ENCODE measurements at places on chromosomes 4 and X.

DNA sequence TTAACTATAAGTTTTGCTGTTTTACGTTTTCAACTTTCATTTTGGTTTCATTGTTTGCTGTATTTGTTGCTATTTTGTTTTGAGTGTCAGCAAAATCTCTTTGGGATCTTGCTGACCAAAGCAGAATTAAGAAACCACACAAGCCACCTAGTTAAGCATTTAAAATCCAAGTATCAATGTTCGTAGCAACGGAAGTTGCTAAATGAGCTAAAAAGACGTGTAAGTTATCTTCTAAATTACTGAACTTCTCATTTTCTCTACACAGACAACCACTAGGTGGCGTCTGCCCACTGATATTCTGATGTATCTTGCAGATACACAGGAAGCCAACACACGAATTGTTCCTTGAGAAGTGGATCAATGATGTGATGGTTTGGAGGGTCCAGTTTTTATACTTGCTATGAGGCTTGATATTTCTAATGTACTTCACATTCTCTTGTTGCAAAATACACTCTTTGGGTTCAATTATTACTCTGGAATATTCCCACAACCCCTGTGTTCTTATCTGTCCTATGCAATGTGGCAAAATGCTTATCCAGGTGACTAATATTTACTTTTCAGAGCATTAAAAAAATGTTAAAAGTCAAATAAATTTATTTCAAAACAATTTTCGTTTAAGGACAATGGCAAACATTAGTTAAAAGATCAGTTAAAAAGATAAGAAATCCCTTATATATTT is 250.5 kb downstream of the TECRL start:
- peak; percentile 8 for DNase-seq

- no peak for DNase-seq
Observed at GRCh38 chr4:40769266-40769665, 19.5 kb downstream of the NSUN7 start.

DNA sequence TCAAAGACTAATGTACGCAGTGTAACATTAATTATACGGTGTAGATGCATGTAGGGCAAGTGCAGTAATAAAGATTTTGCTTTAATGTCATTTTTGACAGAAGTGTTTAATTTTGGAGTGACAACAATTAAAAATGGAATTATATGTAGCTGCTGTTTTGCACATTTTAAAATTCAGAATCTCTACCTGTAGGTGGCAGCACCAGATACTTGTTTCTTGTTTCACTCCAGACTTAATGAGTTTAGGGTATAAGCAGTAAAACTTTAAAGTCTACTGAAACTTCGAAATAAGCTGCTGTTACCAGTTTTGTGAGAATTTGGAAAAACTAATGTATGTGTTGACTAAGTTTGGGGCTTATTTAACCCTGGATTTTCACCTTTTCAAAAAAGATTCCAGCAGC is 144.9 kb downstream of the POLA1 start:
- no peak for DNase-seq

GRCh38 chrX:7216981-7217587 is 69.1 kb upstream of the PUDP start:
- no peak for DNase-seq

GRCh38 chr4:82362565-82362964 is 11.2 kb downstream of the HNRNPD start:
- no peak for DNase-seq

GRCh38 chr4:25694466-25694865 is 38.8 kb downstream of the SLC34A2 start:
- peak; percentile 2 for DNase-seq

DNA sequence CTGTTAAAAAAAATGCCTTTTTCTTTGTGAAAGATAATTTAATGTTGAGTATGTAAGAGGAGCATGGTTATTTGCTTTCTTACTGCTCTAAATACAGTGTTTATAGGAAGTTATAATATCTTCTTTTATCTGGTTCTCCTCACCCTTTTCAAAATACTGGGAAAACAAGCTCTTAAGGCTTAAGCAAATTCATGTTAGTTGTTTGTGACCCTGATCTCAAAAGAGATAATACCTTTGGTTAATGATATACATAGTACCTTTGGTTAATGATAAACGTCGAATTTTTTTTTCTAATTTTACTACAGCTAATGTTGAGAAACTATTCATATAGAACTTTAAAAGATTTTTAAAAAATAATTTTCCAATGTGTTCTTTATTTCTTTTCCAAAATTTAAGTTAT is 180.1 kb downstream of the RAPGEF2 start:
- no peak for DNase-seq

GRCh38 chr4:40991908-40992307 is 222.4 kb downstream of the APBB2 start:
- no peak for DNase-seq

DNA sequence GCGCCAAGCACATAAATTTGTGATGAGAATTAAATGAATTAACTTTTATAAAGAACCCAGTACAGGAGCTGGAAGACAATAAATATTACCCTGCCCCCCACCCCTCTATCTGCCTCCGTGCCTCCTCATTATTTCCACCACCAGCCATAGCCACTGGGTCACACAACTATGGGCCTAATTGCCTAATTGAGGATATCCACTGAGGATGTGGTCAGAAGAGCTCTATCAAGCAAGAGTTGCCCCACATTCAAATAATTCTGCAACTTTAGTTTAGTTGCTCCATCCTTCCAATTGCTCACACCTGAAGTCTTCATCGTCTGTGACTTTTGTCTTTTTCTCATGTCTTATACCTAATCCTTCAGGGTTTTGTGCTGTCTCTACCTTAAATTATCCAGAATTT is 9.5 kb upstream of the CXCL8 start:
- no peak for DNase-seq

- DNase-seq, result no peak
Observed at GRCh38 chr4:74339501-74339900, 25.4 kb upstream of the EREG start.

DNA sequence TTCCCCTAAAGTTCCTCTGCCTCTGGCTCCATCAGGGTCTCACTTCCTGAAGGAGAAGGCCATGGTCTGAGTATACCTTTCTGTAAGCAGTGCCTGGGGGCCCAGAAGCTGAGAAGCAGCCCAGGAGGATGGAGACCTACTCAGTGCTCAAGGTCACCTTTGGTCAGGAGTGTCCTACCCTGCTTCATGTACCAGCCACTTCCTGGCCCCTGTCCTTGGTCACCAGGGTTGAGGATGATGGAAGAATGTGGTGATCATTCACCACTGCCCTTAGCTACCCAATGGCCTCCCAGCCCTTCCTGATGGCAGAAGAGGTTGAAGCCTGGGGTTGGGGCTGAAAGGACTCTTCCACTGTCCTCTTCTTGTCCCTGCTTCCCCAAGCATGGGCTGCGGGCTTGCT is 9.0 kb upstream of the MFAP3L start:
- no peak for DNase-seq

DNA sequence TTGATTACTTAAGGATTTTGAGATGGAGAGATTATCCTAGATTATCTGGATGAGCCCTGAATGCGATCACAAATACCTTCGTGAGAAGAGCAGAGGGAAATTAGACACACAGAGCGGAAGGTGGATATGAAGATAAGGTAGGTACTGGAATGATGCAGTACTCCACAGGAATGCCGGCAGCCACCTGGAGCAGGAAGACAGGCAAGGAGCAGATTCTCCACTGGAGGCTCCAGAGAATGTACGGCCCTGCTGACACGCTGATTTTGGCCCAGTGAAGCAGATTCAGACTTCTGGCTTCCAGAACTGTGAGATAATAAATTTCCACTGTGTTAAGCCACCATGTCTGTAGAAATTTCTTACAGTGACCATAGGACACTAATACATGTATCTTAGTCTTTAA is 79.4 kb upstream of the PITX2 start:
- no peak for DNase-seq

GRCh38 chr4:153205757-153206156 is 1.5 kb downstream of the TRIM2 start:
- DNase-seq, result no peak

DNA sequence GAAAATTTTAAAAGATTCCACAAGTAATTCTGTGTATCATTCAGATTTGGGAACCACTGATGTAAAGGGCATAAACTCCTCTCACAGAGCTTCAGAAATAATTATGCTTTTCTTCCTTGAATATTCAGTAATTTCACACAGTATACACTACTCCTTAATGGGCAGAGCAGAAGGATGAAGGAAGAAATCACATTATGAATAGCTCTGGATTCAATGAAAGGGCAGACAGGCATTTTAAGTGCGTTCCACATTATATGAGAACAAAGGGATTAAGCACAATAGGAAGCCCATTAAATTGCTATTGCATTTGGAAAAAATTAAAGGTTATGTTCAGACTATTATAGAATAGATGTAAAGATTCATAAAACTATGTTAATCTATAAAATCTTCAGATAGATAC is 142.6 kb downstream of the PDHA2 start:
- DNase-seq, result no peak

GRCh38 chrX:154040307-154040756 is 20.6 kb upstream of the IRAK1 start:
- DNase-seq, result peak; percentile 90

GRCh38 chr4:61500883-61501282 is 300.8 kb downstream of the ADGRL3 start:
- peak; percentile 2 for DNase-seq

DNA sequence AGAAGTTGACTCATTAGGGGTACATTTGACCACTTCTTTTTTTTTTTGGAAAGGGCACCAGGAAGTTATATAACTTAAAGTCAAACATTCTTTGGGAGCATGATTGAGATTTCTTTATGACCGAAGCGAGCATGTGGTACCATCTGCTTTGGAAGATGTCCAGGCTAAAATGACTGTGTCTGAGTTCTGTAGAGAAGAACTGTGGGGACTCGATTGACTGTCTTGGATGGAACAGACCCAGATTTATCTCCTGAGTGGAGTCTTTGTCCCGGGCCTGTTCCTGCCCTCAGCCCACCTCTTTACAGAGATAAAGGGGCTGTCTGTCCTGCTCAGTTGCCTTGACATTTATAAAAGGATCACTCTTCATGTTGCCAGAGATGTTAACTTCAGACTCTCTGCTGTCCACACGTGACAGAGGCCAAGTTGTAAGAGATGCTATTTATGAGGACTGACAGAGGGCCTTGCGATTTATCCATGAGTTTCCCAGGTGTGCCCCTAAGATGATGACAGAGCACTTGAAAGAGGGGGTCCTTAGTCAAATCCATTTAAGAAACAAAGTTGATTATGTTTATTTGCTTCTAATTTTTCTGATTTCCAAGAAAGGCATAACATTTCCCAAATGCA is 16.8 kb downstream of the SMIM20 start:
- no peak for DNase-seq

- DNase-seq, result no peak
Observed at GRCh38 chr4:41446391-41446790, 91.6 kb upstream of the LIMCH1 start.

DNA sequence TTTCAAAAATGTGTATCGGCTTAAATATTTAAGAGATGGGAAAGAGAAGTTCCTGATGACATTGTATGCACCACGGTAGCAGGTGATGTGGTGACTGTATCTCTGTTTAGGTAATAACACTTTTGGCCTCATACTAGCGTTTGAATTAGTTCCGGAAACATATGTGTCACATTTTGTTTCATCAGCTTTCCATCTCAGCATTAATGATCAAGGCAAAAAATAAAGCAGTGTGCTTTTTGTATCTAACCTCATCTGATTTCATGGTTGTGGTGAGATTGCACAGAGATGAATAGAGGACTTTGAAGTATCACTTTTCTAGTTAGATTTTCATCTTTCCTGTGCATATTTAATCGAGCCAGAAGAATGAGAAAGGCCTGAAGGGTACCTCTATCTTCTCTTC is 206.4 kb upstream of the SPRY1 start:
- DNase-seq, result no peak

GRCh38 chrX:133448512-133449076 is 33.3 kb upstream of the GPC4 start:
- no peak for DNase-seq

GRCh38 chrX:9431281-9431680 is 33.6 kb upstream of the TBL1X start:
- no peak for DNase-seq

DNA sequence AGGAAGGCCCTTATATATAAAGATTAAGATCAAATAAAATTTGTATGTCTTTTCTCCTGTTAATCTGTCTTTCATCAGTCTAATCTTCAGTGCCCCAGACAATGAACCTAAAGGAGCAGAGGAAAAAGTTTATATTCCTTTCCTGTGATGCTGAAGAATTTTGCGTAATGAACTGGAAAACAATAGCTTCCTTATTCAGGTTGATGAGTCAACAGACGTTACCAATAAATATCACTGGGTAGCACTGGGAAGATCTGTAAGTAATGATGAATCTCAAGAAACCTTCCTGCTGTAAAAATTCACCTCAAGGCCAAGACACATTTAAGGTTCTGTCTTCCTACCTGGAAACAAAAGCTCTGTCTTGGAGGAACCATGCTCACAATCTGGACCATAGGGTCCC is 25.5 kb downstream of the CDKN2AIP start:
- DNase-seq, result no peak

DNA sequence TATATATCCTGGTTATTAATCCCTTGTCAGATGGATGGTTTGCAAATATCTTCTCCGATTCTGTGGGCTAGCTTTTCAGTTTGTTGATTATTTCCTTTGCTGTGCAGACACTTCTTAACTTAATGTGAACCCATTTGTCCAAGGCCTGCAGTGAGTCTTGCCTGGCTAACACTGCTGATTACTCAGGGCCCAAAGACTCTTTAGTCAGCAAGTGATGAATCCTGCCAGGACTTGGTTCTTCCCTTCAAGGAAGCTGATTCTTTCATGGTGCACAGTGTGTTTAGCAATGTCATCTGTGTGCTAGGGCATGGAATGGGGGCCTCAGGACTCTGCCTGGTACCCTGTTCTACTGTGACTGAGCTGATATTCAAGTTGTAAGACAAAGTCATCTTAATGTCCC is 81.8 kb upstream of the TEX13A start:
- peak; percentile 26 for DNase-seq

GRCh38 chrX:6184900-6185515 is 43.7 kb downstream of the NLGN4X start:
- DNase-seq, result no peak

GRCh38 chr4:140061194-140061593 is 92.8 kb downstream of the MAML3 start:
- peak; percentile 24 for DNase-seq

DNA sequence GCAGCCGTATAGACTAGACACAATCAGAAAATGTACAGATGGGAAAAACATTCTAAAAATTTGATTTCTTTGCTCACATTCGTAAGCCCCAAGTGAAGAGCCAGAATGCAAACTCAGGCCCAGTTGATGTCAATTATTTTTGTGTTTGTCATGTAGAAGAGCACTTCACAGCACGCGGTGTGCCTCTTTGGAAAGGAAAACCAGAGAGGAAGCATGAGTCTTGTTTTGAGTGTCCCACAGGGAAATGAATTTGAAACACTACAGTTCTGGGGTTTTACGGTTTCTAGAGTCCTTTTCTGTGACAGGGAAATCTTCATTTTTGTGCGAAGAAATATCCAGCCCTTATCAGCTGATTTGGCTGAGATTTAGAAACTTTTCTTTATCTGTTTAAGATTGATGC is 554.6 kb upstream of the BOD1L1 start:
- DNase-seq, result no peak

DNA sequence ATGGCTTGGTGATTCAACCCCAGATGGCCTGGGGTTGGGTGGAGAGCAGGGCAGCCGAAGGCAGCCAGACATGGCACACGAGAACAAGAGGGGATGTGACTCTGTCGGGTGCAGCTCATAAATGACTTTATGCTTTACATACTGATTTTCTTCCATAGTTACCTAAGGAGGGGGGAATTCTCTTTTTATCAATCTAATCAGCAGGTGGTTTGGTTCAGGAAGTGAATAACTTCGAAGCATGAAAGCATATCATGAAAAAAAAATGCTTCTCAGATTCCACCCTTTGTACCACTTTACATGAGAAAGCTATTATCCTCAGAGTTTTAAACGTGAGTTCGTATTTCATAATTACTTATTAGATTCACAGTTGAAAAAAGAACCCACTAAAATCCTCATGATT is 908.9 kb upstream of the LCORL start:
- no peak for DNase-seq
